Activated B cell treated with CpG ODN at 0.5 μM for 24 hours (primary cell): ENCODE measurements at places on chromosomes 12 and 14. TPM values are rescaled to one million over a fixed set of nuclear protein-coding genes. Genes with fewer than 3 reads are reported as not detected.

CKAP4 gene
- 15.9 and 17.1 TPM in 2 replicates for total RNA-seq

C1S gene
- total RNA-seq, result 0.71 and 1.6 TPM in 2 replicates

DNA sequence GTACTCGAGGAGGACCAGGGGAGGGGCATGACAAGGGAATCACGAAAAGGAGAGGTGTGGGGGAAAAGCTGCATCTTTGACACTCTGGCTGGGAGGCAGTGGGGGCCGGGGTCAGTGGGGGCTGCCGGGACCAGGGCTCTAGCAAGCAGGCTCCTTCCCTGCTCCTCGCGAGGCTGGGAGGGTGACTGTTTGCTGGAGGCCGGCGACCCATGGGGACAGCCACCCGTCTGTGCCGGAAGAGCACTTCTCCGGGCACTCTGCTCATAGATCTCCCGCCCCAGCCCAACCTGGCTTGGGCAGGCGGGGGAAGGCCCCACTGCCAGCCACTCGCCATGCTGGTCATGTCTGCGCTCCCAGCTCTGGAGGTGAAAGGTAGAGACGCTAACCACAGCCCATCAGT is 130.7 kb downstream of the RBM19 start:
- H3K4me1 ChIP-seq, result peaks cover 10% of the 10 kb centered on the region
- H3K4me3 ChIP-seq, result no peak overlapping the region
- peaks cover 30% of the 10 kb centered on the region for H3K36me3 ChIP-seq
- DNase-seq, result no peak
- no peaks in the 10 kb centered on the region for H3K27me3 ChIP-seq

GRCh38 chr14:85479306-85479705 is 50.6 kb upstream of the FLRT2 start:
- H3K36me3 ChIP-seq, result no peaks in the 10 kb centered on the region
- no peak overlapping the region for H3K27ac ChIP-seq
- no peaks in the 10 kb centered on the region for H3K4me1 ChIP-seq
